ENCODE measurements at places on chromosomes 6 and 20.

DNA sequence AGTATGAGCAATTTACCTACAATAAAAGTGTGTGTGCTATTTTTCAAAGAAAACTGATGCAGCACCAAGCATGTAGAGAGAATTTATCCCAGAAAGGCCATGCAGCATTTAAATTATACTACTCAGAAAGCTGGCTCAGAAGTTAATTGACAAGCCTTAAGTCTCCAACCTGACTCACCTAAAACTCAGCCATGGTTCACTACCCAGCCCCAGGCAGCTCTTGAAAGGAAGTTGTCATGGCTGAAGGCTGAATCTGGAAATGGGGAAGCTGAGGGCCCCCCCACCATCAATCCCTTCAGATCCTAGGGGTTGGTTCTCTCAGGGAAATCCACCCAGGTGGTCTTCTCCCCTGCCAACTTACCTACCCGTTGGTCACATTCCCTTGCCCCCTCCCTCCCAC is 19.7 kb downstream of the PPIL6 start:
- no peak for DNase-seq

- DNase-seq = peak; percentile 86
Measured at GRCh38 chr20:59518881-59519706, 85.2 kb upstream of the PHACTR3 start.

- no peak for DNase-seq
Measured at GRCh38 chr6:131911951-131912350, 39.2 kb downstream of the CCN2 start.

DNA sequence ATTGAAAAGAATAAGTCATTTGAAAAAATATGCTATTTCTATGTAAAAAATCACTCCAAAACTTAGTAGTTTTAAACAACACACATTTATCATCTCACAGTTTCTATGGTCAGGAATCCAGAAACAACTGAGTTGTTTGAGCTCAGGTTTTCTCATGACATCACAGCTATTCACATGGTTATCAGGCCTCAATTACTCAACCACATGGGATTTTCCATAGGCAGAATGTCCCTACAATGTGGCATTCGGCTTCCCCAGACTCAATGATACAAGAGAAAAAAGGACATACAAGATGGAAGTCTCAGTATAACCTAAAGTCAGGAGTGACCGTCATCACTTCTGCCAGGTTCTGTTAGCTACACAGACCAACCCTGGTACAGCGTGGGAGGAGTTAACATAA is 3.4 kb upstream of the SLC35D3 start:
- DNase-seq = no peak

- peak; percentile 24 for DNase-seq
Measured at GRCh38 chr20:61345656-61346055, 93.6 kb downstream of the CDH4 start.

DNA sequence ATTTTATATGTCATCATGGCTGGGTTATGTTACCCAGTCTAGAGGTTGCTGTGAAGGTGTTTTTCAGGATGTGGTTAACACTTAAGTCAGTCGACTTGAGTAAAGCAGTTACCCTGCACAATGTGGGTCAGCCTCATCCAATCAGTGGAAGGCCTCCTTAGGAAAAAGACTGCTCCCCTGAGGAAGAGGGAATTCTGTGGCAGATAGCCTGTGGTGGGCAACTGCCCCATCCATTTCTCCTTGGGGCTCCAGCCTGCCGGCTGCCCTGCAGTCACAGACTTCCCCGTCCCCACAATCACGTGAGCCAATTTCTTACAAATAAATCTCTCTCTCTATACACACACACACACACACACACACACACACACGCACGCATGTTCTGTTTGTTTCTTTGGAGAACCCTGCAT is 34.5 kb upstream of the MPC1 start:
- no peak for DNase-seq

- no peak for DNase-seq
Measured at GRCh38 chr20:33909331-33909921, 84.3 kb upstream of the RALY start.

Measured in T47D (cell line).